ENCODE measurements at places on chromosomes 12 and 14.

- DNase-seq = no peak
These were observed 1.6 kb upstream of the RTL1 start for GRCh38 chr14:100905166-100905565.

DNA sequence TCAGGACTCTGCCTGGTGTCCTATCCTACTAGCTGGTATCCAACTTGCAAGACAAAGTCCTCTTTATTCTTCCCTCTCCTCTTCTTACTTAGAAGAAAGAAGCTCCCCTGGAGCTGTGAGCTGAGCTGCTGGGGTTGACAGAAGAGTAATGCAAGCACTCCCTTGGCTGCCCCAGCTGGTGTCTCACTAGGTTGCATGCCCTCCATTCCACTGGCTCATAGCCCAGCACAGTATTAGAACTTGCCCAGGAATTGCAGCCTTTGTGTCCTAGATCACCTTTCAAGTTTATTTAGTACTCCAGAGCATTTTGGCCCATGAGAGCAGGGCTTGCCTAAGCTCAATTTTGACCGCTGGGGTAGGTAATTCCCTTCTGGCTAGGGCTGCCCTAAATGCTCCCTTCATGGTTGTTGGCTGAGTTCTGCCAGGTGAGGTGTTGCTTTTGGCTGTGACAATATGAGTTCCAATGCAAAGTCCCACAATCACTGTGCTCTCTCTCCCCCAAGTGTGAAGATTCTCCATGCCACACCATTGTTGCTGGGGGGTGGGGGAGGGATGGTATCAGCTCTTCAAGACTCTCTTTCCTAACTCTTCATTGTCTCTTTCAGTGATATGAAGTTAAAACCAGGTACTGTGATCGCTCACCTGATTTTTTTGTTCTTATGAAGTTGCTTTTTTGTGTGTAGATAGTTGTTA is 317.4 kb upstream of the DDHD1 start:
- DNase-seq = no peak

GRCh38 chr14:91396959-91397815 is 20.4 kb downstream of the CCDC88C start:
- DNase-seq = no peak

DNA sequence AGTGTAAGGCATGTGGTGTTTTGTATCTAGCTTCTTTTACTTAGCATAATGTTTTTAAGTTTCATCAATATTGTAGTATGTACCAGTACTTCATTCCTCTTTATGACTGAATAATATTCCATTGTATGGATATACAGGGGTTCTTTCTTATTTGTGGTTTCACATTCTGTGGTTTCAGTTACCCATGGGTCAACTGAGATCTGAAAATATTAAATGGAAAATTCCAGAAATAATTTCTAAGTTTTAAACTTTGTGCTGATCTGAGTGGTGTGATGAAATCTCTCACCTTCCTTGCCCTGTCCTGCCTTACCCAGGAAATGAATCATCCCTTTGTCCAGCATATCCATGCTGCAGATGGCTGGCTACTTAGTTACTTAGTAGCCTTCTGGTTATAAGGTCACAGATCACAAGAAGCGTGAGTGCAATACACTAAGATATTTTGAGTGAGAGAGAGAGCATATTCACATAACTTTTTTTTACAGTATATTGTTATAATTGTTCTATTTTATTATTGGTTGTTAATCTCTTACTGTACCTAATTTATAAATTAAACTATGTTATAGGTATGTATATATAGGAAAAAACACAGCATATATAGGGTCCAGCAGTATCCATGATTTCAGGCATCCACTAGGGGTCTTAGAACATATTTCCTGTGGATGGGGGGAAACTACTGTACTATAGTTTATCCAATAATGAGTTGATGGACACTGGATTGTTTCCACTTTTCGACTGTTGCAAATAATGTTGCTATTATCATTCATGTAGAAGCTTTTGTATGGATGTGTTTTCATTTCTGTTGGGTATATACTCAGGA is 59.6 kb upstream of the LRTM2 start:
- no peak for DNase-seq

GRCh38 chr14:38127784-38128183 is 79.9 kb upstream of the SSTR1 start:
- no peak for DNase-seq

- DNase-seq = no peak
These were observed 18.1 kb downstream of the EGLN3 start for GRCh38 chr14:33932576-33933345.
